ENCODE measurements at places on chromosomes 3 and 15.

- no peak for DNase-seq
Measured at GRCh38 chr3:33023176-33024136, 72.0 kb downstream of the CCR4 start.

- DNase-seq = no peak
Measured at GRCh38 chr3:117195034-117195433, 485.5 kb downstream of the TUSC7 start.

DNA sequence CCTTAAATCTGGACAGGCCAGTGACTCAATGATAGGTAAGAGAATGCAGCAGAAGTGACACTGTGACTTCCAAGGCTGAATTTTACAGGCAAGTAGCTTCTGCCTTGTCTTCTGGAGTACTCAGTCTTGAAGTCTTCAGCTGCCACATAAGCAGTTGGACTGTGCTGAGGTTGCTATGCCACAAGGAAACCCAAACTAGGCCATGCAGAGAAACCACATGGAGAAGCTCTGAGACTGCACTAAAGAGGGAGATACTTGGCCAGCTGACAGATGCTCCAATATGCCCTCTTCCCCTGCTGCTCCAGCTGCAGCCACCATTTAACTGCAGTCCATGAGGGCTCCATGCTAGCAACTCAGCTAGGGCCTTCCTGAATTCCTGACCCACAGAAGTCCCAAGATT lies 119.4 kb upstream of the GADL1 start:
- no peak for DNase-seq

- no peak for DNase-seq
Measured at GRCh38 chr15:89103481-89104171, 15.4 kb downstream of the ABHD2 start.
